ENCODE measurements at places on chromosomes 12 and 14.

DNA sequence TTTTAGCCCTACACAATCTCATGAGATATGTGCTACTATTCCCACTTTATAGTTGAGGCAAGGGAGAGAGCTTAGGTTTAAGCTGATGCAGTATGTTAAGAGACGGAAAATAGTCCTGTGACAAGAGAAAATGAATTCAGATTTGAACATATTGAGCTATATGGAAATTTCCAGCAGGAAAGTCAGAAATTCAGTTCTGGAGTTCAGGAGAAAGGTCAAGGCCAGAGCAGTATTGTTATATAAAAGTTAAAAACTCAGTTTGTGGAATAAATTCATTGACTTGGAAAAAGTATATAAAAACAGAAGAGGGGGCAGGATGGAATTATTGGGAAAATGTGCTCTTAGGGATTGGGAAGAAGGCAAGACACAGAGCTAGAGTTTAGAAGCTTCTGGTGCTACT lies 167.0 kb upstream of the GZMB start:
- no peak for DNase-seq

GRCh38 chr12:64699504-64700115 lies 59.6 kb downstream of the GNS start:
- no peak for DNase-seq

- DNase-seq, result no peak
Measured at GRCh38 chr12:64304571-64304970, 82.5 kb upstream of the KICS2 start.

GRCh38 chr14:99524804-99525698 lies 43.8 kb downstream of the CCNK start:
- DNase-seq, result no peak

- no peak for DNase-seq
Measured at GRCh38 chr14:90600619-90601018, 203.8 kb downstream of the CALM1 start.

DNA sequence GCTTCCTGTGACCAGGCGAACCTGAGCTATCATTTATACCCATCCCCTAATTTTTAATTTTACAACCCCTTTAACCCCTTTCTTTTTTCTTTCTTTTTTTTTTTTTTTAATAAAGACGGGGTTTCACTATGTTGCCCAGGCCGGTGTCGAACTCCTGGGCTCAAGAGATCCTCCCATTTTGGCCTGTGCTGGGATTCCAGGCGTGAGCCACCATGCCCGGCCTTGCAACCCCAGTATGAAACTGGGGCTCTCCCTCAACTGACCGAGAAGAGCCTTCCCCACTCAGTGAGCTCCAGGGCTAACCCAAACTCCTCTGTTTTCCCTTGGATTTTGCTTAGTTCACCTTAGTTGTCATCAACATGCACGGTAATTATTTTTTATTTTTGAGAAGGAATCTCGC lies 992 bp downstream of the CPSF2 start:
- DNase-seq, result no peak

GRCh38 chr12:75505706-75506312 lies 5.6 kb downstream of the KRR1 start:
- no peak for DNase-seq

GRCh38 chr12:12115514-12115913 lies 44.8 kb downstream of the BCL2L14 start:
- DNase-seq, result no peak

- DNase-seq, result no peak
Measured at GRCh38 chr14:53964249-53964648, 7.6 kb upstream of the BMP4 start.

DNA sequence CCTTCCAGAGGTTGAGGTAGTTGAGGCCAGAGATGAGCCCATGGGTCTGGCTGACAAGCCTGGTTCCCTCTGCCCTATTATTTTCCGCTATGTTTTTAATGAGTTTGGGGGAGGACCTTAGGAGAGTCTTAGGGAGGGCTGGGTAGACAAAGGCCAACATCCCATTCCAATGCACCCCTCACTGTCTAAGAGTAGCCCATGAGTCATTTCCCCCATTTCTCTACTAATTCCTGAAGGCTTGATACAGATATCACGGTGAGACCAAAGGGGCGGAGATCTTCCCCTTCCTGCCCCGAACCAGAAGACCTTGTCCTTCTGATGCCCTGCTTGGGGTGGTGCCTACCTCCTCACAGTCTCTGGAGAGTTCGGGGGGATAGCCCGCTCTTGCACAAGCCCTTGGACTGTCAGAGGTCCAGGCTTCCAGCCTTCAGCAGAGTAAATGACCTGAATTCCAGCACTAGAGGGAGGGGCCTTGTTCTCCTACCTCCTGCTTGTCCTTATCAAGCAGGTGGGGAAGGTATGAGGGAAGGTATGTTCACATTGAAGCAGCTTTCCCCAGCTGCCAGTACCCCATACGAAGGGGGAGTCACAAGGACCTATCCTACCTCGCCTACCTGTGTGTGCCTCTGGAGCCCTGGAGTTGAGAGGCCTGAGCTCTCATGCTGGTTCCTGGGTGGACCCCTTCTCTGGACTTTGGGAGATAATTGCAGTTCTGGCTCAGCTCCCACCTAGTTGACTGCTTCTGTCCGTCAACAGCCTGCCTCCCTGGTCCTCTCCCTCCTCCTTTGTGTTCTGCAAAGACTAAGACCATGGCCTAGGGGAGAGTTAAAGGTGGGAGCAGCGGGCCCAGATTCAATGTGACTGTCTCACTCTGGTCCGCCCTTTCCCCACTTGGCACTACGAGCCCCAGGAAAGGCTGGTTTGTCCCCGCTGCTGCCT lies 3.7 kb downstream of the PSMB11 start:
- no peak for DNase-seq

DNA sequence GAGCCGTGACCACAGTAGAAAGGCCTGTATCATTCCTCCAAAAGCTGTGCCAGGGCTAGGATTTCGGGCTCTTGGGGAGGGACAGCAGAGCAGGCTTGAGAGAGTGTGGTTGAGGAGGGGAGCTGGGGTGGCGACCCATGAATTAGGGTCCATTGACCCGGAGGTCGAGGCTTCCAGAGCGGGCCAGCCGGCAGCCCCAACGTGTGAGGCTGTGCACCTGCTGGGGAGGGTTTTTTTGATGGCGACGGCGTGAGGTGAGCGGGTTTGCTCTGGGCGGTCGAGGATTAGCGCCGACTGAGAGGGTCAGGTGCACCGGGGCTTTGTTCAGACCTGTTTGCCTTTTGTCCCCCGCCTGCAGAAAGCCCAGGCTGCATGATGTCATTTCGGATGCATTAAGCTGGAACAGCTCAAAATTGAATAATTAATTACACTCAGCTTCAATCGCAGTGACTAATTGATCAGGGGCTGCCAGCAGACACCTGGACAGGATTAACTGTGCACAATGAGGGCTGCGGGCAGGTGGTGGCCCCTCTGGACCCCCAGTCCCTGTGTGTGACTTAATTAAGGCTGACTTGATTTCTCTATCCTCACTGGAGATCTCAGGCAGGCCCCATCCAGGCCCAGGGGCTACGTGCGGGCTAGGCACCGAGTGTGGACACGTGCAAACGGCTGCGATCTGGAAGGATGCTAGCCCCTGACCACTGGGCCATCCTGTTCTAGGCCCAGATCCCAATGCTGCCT lies 42.1 kb upstream of the MEG3 start:
- no peak for DNase-seq

- no peak for DNase-seq
Measured at GRCh38 chr12:1234073-1234472, 243.1 kb downstream of the ERC1 start.

DNA sequence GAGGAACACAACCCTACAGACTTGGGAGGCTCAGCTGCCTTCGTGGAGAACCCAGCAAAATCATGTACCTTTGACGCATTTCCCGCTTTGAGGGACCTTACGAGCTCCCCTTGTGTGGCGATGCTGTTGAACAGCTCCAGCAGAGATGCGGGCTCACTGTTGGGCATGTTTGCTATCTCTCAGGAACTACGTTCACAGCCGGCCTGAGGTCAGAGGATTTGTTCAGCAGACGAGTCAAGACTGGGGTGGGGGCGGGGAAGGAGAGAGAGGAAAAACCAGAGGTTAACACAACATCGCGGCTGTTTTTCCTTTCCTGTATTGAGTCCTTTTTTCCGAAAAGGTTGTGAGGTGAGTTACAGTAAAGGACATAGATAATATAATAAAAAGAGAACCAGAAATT lies 45.9 kb downstream of the SLC25A47 start:
- no peak for DNase-seq

- no peak for DNase-seq
Measured at GRCh38 chr12:76871742-76872141, 7.1 kb downstream of the CSRP2 start.

DNA sequence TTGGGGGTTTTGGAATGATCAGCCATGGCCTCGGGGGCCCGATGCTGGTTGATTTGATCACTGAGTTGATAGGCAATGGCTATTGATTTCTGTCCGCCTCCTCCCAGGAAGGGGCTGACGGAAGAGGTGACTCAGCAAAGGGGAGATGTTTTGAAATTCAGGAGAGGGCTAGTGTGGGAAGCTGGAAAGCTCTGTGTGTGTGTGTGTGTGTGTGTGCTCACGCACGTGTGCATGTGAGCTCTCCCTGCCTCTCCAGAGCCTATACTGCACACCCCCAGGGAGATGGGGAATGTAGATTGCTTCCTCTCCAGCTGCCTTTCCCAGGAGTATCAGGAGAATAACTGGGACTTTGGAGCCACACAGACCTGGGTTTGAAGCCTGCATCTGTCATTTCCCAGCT lies 184.9 kb upstream of the MYL2 start:
- no peak for DNase-seq

GRCh38 chr14:84017495-84017894 lies 1512.4 kb upstream of the FLRT2 start:
- no peak for DNase-seq

- DNase-seq, result no peak
Measured at GRCh38 chr14:101120641-101121507, 217.4 kb upstream of the RTL1 start.

DNA sequence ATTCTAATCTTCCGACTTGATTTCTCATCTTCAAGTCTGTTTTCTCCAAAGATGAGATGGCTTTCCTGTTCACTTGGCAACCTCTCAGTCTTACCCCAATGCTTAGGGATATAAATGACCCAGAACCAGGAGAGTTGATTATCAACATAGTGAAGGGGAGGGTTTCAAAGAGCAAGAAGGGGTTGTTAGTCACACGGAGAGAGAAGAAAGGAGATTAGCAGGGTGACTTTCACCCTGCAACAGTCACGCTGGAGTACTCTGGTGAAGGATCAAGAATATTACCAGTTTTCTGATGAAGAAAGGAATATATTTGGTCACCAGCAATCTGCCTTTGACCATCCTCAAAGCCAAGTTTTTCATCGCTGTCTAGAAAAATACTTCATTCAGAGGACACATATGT lies at the start of gene TMEM52B:
Gene TMEM52B, plus strand, starts transcription at position 212 of the 400 bp plus-strand sequence. CDS start 543 bp downstream, outside the sequence.
- no peak for DNase-seq
